ENCODE measurements at places on chromosomes 5 and 9. TPM values are rescaled to one million over a fixed set of nuclear protein-coding genes. Genes with fewer than 3 reads are reported as not detected.
A peak's percentile ranks its signal among the peaks of the same experiment; 100 is the strongest.

Gene FAM221B
- total RNA-seq = not detected

Gene UQCRQ
- 1,987 TPM for total RNA-seq

Gene PLCXD3
- 79.3 TPM for total RNA-seq

Gene DND1
- 0.40 TPM for total RNA-seq

Gene GABRA1
- not detected for total RNA-seq

Gene ITK
- 0.13 TPM for total RNA-seq

Gene NPR3
- total RNA-seq = 18.3 TPM

Gene RAPGEF1
- total RNA-seq = 119 TPM

DNA sequence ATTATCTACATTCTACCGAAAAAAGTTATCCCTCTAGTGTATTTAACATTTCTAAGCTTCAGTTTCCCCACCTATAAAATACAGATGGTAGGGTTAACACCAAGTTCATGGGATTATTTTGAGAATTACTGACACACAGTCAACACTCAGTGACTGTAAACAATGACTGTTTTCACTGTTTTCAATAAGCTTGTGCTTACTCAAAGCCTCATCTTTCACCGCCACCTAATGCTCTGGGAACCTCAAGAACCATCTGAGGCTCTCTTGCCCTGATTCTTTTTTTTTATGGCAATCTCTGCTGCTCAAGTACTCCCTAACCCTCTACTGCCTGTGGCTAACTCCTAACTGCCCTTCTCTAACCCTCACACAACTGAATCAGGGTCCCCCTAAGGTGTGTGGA, 59.6 kb downstream of the SETX start:
- DNase-seq = no peak

- DNase-seq = peak; percentile 66
These were observed at the start of gene NTRK2 for GRCh38 chr9:84669288-84670137. Gene NTRK2 (plus strand): TSS chr9:84669729. CDS start chr9:84670749, 1,020 bp downstream.

GRCh38 chr5:158616707-158617106, 483.0 kb downstream of the EBF1 start:
- DNase-seq = no peak

GRCh38 chr9:114829574-114830440, 24.0 kb upstream of the TNFSF15 start:
- DNase-seq = no peak

DNA sequence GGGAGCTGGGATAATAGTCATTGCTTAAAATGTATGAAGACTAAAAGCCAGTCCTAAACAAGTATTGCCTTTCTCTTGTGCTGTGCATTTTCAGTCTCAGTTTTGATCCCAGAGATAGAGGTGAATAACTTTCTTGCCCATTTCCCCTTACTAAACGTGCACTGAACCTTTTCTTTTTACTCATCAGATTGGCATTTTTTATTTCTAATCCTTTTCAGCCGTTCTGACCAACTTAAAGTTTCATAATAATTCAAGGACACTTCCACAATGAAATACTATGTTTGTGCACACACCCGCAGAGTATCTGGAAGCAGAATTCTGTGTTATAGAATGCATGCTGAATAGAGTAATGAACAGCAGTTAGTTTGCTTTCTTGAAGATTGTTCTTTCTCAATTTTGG, 343.6 kb downstream of the LRRC70 start:
- no peak for DNase-seq

GRCh38 chr5:52015760-52016159, 632.5 kb downstream of the ISL1 start:
- no peak for DNase-seq

DNA sequence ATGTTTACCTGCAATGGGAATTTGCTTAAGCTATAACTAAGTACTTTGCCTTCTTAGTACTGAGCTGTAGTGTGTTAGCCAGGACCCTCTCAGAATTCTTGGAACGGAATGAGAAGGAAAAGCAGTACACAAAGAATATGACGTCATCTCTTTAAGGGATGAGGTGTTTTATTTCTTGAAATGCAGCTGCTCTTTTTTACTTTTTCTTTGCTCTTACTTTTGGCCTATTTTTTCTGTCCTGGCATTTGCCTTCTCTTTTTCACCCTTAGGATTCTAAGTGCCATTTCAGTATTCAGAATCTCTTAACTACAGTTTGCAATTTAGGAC, 10.1 kb downstream of the KIF2A start:
- DNase-seq = no peak

DNA sequence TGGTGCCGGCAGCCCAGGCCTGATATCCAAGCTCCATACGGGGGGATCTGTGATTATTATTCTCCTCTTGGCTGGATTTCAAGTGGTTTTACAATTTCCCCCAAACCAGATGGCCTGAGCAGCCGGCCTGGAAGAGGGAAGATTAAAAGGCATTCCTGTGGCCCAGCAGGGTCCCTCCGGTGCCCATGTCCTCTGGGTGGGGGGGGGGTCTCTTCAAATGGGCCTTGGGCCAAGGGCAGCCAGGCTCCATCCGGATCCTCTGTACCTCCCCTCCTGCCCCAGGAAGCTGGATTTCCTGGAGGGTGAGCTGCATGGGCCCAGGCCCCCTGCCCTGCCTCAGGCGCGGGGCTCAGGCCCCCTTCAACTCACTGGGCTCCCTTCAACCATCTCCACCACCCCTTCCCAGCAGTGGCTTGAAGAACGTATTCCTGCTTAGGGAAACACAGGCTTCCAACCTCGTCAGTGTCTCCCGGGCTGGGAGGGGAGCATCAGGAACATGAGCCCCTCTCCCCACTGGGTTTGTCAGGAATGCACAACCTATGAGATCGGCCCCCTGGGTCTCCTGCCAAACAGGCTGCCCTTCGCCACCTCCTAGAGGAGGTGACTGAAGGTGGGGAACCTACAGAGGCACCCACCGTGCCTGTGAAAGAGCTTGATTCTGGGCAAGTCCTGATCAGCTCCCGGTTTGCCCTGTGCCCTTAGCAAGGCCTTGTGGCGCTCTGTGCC, 62.9 kb upstream of the ORM1 start:
- no peak for DNase-seq

DNA sequence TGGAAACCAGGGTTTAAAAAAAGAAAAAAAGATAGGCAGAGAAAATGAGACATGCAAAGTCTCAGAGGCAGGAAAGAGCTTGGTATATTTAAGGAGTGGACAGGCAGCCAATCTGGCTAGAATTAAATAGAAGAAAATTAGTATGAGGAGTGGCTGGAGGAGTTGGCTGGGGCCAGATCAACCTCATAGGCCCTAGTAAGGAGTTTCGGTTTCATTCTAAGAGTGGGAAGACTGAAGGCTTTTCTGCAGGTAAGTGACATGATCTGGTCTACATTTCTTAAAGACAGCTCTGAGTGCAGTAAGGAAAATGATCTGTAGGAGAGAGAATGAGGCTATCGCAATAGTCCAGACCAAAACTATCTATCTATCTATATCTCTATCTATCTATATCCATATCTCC, 27.5 kb downstream of the ADRB2 start:
- DNase-seq = no peak

- DNase-seq = no peak
These were observed 100.5 kb upstream of the DAB2 start for GRCh38 chr5:39525271-39525670.

DNA sequence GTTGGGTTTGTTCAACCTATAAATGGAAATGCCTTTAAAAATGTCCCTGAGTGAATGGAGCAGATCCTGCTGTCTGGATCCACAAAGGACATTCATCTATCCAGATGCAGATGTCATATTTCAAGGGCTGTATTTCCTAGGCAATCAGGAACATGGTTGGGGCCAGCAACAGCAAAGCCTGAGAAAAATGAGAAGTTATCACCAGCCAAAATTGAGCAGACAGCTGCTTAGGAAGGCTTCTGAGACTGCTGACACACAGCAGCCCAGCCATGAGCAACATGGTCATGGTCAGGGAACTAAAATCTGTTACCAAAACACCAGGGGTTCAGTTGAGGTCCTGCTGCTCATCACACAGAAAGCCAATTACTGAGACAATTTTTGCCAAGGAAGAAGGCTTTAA, 9.2 kb upstream of the IL7R start:
- DNase-seq = no peak

- DNase-seq = no peak
These were observed 51.5 kb downstream of the LRSAM1 start for GRCh38 chr9:127502706-127503378.

GRCh38 chr5:1080432-1080831, 31.4 kb downstream of the SLC12A7 start:
- peak; percentile 64 for DNase-seq

DNA sequence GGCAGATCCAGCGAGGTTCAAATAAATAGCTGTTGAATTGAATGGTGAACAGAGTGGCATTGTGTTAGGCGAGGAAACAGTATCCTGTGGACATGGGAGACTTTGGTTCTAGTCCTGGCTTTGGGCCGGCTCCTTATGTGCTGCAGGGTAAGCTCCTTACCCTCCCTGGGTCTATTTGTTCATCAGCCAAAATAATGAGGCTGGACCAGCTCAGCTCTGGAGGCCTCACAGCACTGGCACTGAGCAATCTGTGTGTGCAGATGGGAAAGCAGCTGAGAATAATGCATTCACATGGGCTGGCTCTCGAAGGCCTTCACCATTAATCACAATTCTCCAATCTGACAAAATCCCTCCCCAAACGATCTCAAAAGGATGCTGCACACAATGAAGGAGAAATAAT, 81.9 kb downstream of the APBA1 start:
- DNase-seq = no peak

DNA sequence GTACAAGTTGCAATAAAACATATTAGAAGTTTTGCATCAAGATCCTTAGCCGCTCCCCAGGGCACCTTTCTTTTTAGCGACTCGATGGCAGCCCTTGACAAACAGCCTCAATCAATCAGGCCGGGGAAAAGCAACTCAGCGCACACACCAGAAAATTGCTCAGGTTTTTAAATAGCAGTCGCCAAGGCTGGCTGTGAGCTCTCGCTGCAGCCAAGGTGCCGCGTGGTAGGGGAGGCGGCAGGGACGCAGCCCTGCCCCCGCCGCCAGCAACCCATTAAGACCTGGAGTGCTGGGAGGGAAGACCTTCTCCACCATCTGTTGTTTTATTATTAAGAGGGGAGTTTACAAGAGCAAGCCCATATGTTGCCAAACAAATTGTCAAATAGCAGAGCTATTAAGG, 22.6 kb downstream of the ASS1 start:
- no peak for DNase-seq

GRCh38 chr5:72225741-72226140, 94.3 kb downstream of the MRPS27 start:
- DNase-seq = no peak

DNA sequence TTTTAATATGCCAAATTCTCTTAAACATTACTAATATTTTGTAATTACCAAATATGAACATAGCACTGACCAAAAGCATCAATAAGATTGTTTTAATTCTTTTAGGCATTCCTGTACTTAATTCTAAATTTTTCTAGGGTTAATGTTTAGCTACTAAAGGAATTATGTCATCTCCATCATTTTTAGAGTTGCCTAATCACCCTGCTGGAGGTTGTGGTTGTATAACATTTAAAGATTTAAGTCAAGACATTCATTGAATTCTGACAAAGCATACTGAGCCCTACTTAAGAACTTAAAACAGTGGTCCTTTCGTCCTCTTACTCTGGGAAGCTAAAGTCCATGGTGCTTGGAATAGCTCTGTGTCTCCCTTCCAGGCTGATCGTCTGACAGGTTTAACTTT, 28.1 kb upstream of the DAB2 start:
- DNase-seq = no peak

DNA sequence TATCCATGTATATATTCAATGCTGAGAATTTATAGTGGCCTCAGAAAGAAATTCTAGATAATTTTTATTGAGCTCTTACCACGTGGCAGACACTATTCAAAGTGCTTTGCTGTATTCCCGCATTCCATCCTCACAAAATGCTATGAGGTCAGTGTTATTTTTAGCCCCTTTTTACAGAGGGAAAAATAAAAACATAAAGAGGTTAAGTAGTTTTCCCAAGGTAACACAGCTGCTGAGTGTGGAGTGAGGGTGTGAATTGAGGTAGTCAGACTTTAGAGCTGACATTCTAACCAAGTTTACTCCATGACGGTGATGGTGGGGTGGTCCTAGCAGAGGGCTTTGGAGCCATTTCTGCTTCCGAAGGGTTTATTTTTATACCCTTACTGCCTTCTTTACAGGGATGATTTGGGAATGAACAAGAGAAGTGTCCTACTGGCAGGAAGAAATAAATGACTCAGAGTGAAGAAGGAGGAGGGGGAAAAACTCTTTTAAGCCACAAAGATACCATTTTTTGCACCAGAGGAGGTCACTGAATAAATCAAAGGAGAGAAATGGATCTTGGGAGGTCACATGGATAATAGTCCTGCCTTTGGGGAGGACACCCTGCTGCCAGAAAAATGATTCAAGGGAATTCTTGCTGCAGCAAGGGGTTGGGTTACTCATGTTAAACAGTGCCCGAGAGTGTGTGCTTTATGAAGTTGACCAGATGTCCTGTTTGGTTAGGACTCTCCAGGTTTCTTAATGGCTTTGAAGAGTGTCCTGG, 76.1 kb downstream of the HMHB1 start:
- no peak for DNase-seq

DNA sequence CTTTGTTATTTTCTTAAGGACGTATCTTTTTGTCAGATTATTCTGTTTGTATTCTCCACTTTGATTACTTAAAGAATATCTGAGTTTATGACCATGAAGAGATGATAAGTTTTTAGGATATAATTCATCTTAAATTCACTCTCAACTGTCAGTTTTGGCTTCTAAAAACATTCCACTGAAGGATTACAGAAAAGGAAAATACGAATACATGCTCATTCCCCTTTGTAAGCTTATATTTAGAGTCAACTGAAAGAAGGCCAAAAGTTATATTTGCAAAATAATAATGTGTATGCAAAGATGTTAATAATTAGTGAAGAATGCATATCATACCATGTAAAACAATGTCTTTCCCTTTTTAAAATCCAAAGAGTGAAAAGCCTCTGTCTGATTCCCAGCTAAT, 52.5 kb downstream of the ZNF474 start:
- no peak for DNase-seq

DNA sequence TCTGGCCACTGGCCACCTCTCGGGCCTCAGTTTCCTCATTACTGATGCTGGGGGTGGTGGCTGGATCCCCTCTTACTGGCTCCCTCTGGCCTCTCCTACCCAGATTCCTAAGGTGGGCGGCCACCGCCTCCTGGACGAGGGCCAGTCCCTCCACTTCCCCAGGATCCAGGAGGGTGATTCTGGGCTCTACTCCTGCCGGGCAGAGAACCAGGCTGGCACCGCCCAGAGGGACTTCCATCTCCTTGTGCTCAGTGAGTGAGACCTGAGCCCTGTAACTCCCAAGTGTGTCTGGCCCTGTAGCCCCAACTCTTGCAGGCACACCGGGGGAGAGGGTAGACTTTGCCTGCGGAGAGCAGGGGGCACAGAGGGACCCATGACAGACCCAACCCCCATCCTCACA, 83.3 kb downstream of the HMCN2 start:
- DNase-seq = no peak

DNA sequence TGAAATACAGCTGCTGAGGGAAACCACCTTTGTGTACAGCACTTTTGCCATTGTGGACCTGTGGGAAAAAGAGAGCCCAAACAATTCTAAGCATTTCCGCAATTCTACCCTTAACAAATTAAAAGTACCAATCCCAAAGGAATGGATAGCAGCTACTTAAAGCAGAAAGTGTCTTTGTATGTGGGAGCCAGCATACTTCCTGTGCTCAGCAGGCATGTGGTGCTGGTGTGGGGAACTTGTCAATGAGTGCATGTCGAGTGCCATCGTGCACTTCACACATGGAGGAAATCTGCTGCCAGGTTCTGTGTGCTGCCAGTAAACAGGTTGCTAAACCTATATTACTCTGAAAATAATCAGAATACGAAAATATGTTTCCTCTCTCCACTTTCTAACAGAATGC, 399.0 kb downstream of the LRRC70 start:
- DNase-seq = no peak
